ENCODE measurements at places on chromosomes 12 and 14.

DNA sequence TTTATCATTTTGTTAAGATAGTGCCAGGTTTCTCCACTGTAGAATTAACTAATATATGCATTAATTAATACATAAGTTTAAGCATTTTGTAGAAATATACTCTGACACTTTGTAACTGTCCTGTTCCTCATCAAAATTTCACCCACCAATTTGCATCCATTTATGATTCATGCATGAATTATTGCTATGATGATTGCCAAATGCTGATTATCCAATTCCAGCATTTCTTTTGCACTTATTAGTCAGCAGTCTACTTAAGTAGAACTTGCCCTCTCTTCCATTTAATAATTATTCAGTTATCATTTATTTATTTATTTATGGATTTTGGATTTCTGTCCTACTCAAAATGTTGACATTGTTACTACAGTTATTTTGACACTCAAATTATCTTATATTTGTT is 72.2 kb downstream of the SLC6A15 start:
- DNase-seq: no peak

DNA sequence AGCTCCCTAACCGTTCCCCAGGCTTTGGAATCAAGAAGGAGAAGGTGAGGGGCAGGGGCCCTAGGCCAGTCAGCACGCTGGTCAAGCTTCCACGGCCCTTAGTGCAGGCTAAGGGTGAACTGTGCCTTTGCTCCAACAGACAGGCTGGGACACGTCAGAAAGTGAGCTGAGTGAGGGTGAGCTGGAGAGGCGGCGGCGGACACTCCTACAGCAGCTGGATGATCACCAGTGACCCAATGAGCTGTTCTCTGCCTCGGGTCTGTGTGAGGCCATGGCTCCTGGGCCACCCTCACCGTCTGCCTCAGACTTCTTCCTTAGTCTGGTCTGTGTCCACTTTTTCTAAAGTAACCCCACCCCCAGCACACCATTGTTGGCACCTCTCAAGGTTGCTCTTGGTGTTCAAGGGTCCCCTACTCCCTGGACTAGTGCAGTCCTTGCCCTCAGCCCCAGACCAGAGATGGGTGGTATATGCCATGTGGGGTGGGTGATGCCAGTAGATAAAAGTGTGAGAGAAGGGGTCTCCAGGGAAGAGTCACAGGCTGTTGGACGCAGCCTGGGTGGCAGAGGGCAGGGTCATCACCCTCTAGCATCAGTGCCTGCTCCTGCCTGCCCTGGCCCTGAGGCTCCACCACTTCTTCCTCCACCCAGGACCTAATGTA is 20.7 kb downstream of the PRPF40B start:
- no peak for DNase-seq

- DNase-seq: no peak
Measured at GRCh38 chr12:22935501-22935900, 310.5 kb downstream of the ETNK1 start.

DNA sequence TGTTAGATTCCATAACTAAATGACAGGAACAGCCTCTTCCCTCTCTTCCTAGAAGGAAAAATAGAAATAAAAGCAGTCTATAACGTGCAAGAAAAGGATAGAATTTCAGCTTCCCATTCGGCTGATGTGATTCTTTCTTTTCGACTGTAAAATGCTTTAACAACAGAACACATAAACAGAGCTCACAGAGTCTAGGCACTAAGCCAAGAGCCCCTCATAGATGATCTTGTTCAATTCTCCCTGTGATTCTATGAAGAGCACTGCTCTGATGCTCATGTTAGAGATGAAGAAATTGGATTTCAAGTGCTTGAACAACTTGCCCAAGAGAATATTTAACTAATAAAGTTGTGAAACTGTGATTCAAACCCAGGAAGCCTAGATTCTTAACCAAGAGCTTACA is 232.7 kb downstream of the RPAP3 start:
- DNase-seq: no peak

- DNase-seq: no peak
Measured at GRCh38 chr12:81617915-81618314, 141.2 kb downstream of the PPFIA2 start.

GRCh38 chr14:26286913-26287205 is 311.0 kb downstream of the NOVA1 start:
- DNase-seq: no peak

DNA sequence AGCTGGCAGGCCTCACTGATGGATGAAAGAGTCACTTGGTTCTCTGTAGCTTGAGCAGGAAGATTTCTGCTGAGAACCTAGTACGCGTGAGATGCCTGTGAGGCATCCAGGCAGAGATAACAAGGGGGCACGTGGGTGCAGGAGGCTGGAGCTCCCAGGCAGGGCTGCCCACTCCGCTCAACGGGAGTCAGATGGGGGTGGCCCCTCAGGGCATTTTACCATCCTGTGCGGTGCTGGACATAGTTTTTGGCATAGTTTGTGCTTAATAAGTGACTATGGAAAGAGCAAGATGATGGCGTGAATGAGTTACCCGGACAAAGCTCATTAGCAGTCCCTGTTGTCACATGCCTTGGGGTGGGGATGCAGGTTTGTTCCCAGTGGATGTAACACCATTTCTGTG is 182.8 kb downstream of the TSPAN9 start:
- no peak for DNase-seq

DNA sequence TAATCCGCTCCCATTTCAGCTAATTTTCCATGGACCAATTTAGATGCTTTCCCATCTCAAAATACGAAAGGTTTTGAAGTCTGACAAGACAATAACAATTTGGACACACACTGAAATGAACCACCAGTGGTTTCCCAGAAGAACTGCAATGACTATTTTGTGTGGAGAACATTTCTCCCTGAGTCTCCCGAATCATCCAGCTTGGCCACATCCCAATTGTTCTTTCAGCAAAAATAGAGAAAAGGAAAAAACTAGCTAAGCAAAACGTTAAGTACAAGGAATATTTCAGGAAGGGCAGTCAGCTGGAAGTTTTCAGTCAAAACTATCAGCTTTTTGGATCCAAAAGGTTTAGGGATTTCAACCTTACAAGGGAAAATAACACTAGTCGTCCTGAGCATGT is 390.6 kb downstream of the KCNH5 start:
- no peak for DNase-seq

GRCh38 chr14:75540479-75540851 is 18.2 kb downstream of the BATF start:
- DNase-seq: no peak

GRCh38 chr14:68539241-68539737 is 253.6 kb downstream of the ZFP36L1 start:
- DNase-seq: no peak

GRCh38 chr12:121209624-121210572 is at the start of gene P2RX4:
P2RX4 (plus strand) TSS chr12:121210129; CDS start chr12:121210165, 36 bp downstream.
- DNase-seq: peak; percentile 33

DNA sequence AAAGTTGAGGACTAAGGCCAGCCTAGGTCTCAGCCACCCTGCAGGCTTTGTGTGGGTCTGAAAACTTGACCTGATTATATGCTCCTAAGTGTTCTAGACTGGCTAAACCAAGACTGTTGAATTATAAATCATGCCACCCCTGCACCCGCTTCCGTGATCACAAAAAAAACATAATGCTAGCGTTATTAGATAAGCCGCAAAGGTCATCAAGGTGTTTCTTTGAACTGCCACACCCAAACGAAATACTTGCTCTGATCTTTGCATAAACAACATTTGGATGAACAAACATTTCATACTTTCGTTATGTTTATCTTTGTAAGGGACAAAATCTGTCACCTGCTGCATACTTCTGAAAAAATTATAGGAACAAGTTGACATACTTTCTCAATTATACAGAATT is 2.5 kb downstream of the SMCO2 start:
- DNase-seq: no peak

- no peak for DNase-seq
Measured at GRCh38 chr12:19695244-19696098, 256.2 kb downstream of the AEBP2 start.

GRCh38 chr14:26887847-26888246 is 290.0 kb upstream of the NOVA1 start:
- DNase-seq: no peak

DNA sequence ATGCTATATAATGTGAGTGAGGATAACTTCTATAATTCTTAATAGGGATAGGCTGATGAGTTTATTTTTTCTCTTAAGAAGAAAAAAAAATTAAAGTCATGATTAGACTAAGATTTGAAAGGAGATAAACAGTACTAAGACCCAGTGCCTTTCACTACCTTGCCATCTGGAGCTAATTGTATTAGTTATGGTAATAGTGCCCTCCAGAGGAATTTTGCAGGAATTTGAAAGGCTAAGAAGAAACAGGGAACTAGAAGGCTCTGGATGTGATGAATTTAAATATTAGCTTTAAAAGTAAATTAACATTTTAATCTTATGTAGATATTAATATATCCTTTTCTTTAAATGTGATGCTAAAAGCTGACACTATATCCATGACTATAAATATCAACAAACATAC is 36.6 kb upstream of the PIK3C2G start:
- DNase-seq: no peak

DNA sequence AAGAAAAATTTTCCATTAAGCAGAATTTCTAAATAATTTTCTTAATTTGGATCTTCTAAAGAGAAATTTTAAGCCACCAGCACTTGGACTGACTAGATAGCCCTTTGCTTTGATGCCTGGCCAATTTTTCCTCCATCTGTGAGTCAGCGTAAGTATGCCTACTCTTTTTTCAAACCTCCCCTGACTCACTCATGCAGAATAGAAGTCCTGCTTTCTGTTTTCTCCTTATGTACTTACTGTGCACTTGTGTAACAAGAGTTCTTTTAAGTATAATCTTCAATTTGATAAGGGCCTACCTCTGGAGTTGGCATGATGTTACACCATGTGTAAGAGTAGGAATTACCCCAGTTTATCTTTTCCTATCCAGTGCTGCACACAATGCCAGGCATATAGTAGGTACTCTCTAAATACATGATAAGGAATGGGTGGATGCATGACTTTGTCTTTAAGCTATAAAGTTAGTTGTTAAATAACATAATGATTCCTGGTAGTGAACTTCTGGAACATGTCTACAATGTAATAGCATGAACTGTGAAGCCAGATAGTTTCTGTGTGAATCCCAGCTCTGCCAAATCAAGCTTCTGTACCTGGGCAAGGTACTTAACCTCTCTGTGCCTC is 329.6 kb downstream of the TMTC2 start:
- peak; percentile 26 for DNase-seq

GRCh38 chr14:100203962-100204834 is 34.7 kb upstream of the YY1 start:
- no peak for DNase-seq

- DNase-seq: no peak
Measured at GRCh38 chr14:65103150-65103760, 938 bp upstream of the MAX start.

GRCh38 chr12:108875682-108876361 is 4.1 kb upstream of the DAO start:
- DNase-seq: no peak

GRCh38 chr12:122126713-122127597 is 47.1 kb downstream of the IL31 start:
- no peak for DNase-seq

- no peak for DNase-seq
Measured at GRCh38 chr12:75933101-75933500, 98.5 kb downstream of the PHLDA1 start.

DNA sequence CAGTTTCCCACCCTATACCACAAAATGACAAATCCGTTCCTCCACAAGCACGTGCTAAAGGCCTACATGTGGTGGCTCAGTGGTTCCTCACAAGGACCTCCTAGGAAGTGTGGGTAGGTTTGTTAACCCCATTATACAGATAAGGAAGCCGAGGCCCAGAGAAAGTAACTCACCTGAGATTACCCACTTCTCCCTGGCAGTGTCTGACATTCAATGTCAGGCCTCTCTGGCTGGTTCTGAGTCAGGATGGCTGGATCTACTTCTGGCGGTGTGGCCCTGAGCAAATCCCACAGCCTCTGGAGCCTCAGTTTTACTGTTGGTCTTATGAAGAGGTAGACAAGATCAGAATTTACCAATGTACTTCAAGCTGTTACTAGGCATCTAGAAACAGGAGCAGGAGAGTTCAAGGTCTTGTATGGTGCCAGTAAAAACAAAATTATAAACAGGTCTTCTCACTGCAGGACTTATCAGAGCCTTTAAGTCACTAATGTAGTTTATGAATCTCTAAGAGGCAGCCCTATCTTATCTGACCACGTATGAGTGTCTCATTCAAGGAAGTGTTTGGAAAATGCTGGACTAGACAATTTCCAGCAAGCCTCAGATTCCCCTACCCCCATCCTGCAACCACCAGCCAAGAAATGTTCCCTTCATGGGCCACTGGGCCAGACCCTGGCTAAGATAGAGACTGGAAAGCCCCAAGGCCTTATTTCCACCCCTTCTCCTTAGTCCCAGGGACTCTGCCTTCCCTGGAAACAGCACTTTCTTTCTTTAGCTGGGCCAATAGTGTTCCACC is 4.2 kb downstream of the HSPB8 start:
- DNase-seq: no peak

DNA sequence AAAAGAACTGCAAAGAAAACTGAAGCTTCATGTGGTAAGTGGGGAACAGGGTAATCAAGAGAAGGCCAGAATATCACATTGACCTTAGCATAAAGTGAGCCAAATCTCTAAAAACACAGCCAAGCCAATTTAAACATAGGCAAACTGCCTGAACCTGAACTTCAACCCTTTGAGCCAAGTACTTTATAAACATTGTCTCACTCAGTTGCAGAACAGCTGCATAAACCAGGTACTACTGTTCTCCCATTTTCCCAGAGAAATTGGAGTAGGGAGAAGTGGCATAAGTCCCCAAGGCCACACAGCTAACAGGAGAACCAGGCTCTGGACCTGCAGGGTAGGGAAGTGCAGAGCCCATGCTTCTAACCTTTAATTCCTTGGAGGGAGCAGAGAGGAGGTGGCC is 30.4 kb upstream of the FKBP4 start:
- no peak for DNase-seq

- no peak for DNase-seq
Measured at GRCh38 chr12:66190519-66191370, 1.7 kb downstream of the IRAK3 start.

- no peak for DNase-seq
Measured at GRCh38 chr12:2259369-2259768, 206.6 kb downstream of the CACNA1C start.

GRCh38 chr12:5066251-5066650 is 22.6 kb downstream of the KCNA5 start:
- DNase-seq: no peak

DNA sequence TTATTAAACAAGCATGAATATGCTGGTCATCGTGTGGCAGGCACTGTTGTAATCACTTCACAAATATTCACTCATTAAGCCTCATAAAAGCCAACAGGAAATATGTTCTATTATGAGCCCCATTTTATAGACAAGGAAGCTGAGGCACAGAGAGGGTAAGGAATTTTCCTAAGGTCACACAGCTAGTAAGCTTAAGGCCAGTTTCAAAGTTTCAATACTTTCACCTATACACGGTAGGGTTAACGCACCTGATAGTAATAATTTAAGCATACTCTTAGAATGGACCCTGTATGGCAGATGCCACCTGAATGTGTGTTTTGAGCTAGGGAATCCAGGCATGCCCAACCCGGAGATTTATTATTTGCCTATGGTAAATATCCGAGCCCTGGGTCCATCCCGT is 39.8 kb downstream of the EGLN3 start:
- no peak for DNase-seq

GRCh38 chr14:80973931-80974641 is 18.7 kb downstream of the TSHR start:
- no peak for DNase-seq

- no peak for DNase-seq
Measured at GRCh38 chr12:120266180-120266870, 795 bp upstream of the PXN start.

- no peak for DNase-seq
Measured at GRCh38 chr12:66915306-66915904, 236.5 kb upstream of the GRIP1 start.

Data from omental fat pad (tissue), 4 donors.